ENCODE measurements at places on chromosomes 1 and 21. TPM values are rescaled to one million over a fixed set of nuclear protein-coding genes. Genes with fewer than 3 reads are reported as not detected.

RHEX gene
- total RNA-seq, result 0.29 TPM

GJB5 gene
- total RNA-seq, result not detected

GBP6 gene
- 0.65 TPM for total RNA-seq

CYP4A22 gene
- total RNA-seq, result not detected

RNU1-2 gene
- total RNA-seq, result under 0.01 TPM

RNU1-1 gene
- under 0.01 TPM for total RNA-seq

KDF1 gene
- 10.0 TPM for total RNA-seq

KRTAP19-1 gene
- not detected for total RNA-seq

CLCA4 gene
- not detected for total RNA-seq

NTRK1 gene
- total RNA-seq, result not detected

TRAF3IP3 gene
- not detected for total RNA-seq

SELENOF gene
- total RNA-seq, result 169 TPM

LCE6A gene
- total RNA-seq, result not detected

NBPF10 gene
- total RNA-seq, result 0.51 TPM

SMCP gene
- not detected for total RNA-seq

KCNJ9 gene
- total RNA-seq, result not detected

DNA sequence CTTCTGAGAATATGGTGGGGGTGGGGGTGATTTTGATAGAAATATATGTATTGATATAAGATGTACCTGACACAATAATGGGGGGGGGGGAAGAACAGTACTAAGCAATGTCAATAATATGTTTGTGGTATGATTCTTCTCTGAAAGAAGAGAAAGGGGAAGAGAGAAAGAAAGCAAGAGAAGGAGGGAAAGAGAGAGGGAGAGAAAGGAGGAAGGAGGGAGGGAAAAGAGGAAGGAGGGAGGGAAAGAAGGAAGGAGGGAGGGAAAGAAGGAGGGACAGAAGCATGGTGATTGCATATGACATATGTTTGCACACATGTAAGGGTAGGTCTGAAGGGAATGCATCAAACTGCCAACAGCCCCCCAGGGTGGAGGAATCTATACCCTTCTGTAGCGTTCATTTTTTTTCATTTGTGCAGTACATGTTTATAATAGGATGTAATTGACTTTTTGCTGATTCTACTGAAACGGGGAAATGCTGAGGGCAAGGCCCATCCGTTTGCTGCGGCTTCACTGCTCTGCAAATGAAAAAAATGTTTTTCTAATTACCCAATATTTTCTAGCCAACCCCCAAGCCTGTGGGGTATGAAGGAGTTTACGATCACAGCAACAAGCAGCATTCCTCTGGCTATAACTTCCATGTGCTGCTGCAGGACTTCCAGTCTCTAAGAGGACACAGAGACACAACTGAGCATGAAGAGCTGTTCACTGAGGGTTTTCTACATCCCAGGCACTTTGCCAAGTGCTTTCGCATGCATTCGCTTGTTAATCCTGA lies 119.3 kb upstream of the ZC3H12A start:
- DNase-seq, result no peak

- DNase-seq, result no peak
Measured at GRCh38 chr1:160795951-160796383, at the start of gene LY9. TSS of gene LY9 (plus strand) at chr1:160796174. CDS start at chr1:160796188, 14 bp downstream.

- DNase-seq, result no peak
Measured at GRCh38 chr1:199007423-199007822, 368.6 kb downstream of the PTPRC start.

GRCh38 chr1:174841747-174842146 lies 158.0 kb upstream of the CACYBP start:
- no peak for DNase-seq

- DNase-seq, result no peak
Measured at GRCh38 chr1:43506233-43506632, 24.4 kb upstream of the PTPRF start.

GRCh38 chr1:115492019-115492595 lies 149.7 kb upstream of the VANGL1 start:
- DNase-seq, result no peak

DNA sequence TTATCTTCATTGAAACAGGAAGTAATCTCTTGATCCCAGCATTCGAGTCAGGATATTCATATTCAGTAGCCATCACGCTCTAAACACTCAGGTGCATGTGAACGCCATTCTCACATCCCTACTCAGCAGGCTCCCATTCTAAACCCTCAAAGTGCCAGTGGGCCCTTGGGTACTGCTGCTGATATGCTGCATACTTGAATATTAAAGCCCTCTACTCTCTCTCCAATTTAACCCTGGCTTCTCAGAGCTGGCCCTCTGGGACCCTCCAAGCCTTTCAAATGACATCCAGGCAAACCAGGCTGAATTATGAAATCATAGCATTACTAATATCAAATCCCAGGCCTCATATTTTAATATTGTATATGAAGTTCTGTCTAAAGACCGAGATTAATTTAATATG lies 468.2 kb downstream of the NUF2 start:
- DNase-seq, result no peak

GRCh38 chr21:36420571-36421339 lies 35.6 kb downstream of the CHAF1B start:
- DNase-seq, result no peak

- DNase-seq, result no peak
Measured at GRCh38 chr1:155218854-155219591, 10.5 kb downstream of the MTX1 start.

DNA sequence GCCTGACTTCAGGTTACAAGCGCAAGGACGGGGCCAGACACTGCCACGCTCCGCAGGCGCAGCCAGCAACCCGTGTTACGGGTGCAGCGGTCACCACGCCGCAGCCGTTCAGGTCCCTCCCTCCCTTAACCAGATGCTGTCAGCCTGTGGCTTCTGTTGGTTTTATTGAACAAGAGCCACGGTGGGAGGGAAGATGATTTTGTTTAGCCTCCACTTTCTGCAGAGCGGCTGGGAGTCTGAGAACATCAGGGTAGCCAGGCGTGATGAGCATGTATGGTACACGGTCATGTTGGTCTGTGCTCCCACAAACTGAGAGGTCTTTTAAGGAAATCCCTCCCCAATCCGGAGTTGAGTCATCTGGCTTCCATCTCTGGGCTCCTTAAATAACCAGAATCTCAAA lies 18.5 kb upstream of the ADARB1 start:
- DNase-seq, result no peak

GRCh38 chr1:100785470-100786052 lies 66.0 kb downstream of the VCAM1 start:
- DNase-seq, result no peak

DNA sequence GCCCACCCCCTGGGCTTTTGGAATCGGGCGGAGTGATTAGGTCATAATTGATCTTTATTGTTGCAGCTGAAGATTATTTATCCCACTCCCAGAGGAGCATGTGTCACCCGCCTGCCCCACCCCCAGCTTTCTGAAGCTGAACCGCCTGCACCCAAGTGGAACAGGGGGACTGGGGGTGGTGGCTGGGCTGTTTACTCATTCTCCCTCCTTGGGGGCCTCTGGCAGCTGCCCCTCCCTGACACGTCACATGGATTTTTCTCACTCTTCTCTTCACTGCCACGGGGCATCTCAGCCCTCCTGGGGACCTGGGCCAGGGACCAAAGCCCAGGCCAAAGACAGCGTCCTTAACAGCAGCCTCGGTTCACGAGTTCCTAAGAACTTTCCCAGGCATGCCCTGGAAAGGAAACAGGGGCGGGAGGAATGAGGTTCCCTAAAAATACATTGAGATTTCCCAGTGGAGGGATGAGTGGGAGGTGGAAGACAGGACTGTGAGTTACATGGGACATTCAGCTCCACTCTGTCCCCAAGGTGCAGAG lies 31.6 kb upstream of the SOX13 start:
- no peak for DNase-seq

DNA sequence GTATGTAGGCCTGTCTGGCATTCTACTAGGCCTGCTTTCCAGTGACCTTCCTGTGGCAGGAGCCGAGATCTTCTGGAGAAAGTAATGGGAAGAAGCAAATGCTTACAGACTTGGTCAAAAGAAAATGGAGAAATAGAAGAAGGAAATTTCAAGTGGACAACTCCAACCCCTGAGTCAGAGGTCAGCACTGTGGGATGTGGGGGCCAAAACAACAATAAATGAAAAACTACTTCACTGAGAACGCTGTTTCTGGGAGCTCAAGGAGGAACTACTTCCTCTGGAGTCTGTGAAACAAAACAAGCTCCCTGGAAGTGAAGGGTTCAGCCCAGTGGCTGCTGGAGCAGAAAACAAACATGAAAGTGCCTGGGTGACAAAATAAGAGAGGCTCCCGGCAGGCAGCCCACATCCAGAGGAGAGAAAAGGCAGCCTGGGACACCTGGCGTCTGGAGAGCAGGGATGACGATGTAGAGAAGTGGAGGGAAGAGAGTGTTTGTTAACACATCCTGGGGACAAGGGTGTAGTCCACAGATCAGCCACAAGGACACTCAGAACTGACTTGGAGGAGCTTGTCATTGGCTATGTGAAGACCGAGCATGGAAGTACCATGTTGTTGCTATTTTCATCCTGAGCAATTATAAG lies 355.2 kb downstream of the SMYD3 start:
- DNase-seq, result no peak

DNA sequence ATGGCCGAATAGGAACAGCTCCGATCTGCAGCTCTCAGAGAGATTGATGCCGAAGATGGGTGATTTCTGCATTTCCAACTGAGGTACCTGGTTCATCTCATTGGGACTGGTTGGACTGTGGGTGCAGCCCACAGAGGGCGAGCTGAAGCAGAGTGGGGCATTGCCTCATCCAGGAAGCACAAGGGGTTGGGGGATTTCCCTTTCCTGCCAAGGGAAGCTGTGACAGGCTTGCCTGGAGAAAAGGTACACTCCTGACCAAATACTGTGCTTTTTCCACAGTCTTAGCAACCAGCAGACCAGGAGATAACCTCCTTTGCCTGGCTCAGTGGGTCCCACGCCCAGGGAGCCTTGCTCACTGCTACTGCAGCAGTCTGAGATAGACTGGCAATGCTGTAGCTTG lies 66.9 kb downstream of the HSD3B1 start:
- DNase-seq, result no peak

DNA sequence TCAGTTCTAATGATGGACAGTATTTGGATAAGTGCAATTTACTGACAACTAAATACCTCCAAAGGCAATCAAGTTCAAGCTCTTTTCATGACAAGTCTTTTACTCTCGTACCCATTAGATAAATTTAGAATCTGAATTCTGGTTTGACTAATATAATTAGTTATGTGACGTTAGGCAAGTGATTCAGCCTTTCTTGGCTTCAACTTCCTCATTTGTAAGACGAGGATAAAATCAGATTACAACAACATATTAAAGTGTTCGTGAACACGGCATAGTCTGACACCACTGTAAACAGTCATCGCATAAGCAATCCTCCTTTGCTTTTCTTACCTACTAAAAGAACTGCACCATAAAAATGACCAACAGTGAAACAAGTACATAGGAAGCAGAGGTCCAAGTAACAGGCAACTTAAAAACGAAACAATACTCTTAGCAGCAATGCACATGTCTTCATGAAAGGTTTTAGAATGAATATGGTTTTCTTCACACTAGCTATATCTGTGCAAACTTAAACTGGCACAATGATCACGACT lies 25.7 kb downstream of the COA6 start:
- DNase-seq, result no peak

DNA sequence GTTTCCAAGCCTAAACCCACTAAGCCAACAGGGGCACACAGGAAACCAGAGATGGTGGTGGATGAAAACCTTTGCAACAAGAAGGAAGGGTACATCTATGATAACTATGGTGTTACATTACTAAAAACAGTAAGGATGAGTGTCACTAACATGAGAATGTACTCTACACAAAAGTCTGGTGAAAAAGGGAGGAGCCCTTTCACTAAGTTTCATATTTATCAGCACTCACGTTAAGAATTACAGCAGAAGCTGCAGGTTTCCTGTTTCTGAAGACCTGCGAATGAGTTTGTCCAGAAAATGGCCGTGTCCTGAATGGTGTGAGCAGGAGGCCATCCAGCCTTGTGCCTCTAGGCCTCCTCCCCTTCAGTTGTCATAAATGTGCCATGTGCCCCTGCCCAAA lies 17.8 kb downstream of the ABCG1 start:
- DNase-seq, result no peak

- no peak for DNase-seq
Measured at GRCh38 chr1:23098463-23099170, 70.0 kb downstream of the LUZP1 start.

DNA sequence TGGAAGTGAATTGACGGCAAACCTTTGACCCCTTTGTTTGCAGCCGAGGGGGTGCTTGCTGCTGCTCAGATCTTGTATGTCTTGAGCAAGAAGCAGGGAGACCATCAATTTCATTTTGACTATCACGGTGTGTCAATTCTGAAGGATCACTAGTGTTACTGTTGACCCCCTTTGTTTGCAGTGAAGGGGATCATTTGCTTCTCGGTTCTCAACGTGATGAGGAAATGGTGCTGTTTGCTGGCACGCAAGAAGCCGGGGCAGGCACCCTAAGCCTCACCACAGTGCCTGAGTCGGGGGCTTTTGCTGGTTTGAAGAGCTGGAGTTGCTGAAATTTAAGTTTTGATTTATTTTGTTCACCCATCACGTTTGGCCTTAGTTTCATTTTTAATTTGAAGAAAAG lies 7.5 kb downstream of the RBM15 start:
- DNase-seq, result no peak

Data from epithelial cell of proximal tubule (primary cell).